ENCODE measurements at places on chromosomes 13 and 19. TPM values are rescaled to one million over a fixed set of nuclear protein-coding genes. Genes with fewer than 3 reads are reported as not detected.

DNA sequence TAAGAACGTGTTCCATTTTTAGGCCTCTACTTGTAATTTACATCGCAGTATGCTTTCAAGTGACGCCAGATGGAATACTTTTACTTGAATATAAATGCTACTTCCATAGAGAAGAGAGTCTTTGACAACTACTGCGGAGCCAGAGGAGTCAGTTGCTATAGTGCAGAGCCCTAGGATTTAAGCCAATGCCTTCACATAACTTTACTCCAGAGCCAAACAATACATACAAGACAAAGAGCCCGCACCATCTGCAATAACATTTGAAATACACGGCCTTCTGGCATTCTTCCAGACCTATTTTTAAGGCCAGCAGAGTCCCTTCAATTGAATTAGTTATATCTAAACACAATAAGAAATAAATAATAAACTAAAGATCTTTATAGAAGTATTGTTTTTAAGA lies 59.4 kb downstream of the XPO4 start:
- no peak for DNase-seq

- no peak for DNase-seq
Observed at GRCh38 chr13:71842003-71842402, 25.0 kb downstream of the DACH1 start.

DNA sequence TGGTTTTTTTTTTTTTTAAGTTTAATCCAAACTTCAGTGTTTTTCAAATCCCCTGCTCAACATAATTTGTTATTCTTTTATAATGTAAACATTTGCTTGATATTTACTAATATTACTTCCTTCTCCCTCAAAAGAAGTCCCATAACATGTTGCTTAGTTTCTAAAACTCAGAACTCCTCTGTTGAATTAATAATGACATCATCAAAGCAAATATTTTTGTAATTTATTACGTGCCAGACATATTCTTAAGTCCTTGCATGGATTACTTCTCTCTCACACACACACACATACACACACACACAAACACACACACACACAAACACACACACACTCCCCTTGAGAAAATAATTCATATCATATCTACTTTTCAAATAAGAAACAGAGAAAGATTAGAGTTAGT lies 1432.3 kb upstream of the SPRY2 start:
- no peak for DNase-seq

IGSF23 gene
- not detected for polyA plus RNA-seq

DNA sequence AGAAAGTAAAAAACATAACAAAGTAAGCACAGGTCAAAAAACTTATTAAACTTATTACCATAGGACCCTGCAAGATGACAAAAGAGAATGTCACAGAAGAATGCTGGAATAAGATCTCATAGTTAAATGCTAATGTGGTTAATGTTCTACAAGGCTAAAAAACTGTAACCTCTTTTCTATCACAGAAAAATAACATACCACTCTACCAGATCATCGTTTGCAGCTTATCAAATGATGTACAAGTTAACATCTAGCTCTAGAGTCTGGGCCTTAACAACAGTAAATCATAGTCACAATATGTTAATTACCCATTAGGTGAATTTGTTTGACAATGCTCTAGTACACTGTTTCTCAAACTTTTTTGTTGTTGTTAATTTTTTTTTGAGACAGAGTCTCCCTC lies 53.0 kb downstream of the NUFIP1 start:
- DNase-seq: no peak

DNA sequence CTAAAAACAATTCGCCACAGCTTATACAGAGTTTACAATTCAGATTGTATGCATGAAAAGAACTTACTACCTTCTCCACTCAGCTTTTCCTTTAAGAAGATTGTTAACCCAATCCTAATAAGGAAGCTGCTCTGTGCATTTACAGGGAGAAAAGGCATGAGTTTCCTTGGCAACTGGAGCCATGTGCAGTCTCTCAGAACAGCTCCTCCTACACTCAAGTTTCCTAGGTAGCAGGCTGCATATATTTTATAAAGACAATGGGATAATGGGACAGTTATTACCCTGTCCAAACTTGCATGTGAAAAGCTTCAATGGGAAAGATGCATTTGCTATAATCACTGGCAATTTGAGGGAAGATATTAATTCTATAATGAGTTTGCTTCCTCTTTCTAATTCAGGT lies 125.5 kb upstream of the TRPC4 start:
- no peak for DNase-seq

KLK8 gene
- polyA plus RNA-seq: not detected

DNA sequence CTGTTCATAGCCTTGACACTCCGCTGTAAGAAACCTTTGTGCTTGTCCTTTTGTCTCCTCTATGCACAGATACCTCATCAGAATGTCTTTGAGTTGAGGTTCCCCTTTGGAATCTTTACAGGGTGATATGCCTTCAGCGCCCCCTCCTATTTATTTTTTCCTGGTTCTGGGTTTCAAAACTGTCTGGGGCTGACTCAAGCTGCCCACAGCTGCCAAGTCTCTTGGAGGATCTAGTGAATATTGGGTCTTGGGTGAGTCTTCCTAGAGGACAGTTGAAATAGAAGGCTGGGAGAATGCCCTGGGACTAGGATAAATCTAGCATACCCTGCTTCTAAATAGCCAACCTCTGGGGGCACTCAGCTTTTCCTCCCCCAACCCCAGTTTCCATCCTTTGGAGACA lies 930 bp downstream of the ZNF136 start:
- no peak for DNase-seq

DNA sequence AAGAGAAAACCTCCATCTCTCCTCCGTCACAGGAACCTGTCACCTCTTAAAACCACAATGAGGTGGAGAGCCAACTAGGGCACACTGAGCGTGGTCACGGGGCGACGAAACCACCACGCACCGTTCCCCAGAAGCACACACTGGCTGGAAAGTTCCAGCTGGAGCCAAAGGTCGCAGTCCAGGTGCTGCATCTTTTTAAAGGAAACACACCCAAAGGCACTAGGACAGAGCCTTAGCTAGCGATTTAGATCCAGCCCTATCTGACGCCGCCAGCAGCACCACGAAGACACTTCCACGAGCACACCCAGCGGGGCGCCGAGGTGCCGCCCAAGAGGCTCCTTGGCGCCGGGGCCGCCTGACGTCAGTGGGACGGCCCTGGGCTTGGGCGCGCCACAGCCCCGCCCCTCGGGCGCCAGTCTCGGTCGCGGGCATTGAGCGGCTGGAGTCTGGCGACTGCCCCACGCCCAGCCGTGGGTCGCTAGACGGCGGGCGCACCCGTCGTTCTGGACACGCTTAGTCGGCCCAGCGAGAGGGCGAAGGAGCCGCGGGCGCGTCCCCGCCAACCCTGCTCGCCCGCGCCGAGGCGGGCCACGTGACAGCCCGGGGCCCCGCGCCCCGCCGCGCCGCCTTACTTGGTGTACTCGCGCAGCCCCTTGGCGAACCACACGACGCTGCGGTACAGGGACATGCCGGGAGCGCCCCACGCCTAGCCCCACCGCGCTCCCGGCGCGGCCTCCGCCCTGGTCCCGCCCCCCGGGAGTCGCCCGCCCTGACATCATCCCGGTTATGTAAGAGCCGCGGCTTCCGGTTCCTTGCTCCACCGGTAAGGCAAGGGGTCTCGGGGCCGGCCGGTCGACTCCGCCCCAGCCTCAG lies at the start of gene DHRS12:
Gene DHRS12 (minus strand): TSS at position 742 of the 873 bp plus-strand sequence. CDS start 4,504 bp downstream, outside the sequence.
- peak; percentile 94 for DNase-seq

DNA sequence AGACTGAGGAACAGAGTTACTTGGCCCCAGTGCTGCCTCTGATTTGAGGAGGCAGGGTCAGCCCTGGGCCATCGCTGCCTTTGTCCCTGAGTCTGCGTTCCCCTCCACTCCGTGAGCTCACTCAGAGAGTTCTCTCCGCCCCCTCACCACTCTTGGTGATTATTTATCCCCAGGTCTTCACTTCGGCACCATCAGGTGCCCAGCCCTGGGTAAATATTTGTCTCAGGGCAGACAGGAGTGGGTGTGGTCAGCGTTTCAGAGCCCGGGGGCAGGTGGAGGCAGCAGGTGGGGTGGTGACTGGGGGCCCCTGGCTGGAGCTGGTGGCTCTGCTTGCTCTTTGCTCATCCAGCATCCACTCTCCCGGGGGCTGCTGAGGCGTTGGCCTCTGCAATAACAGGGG lies 20.6 kb downstream of the PPP1R37 start:
- no peak for DNase-seq

DNA sequence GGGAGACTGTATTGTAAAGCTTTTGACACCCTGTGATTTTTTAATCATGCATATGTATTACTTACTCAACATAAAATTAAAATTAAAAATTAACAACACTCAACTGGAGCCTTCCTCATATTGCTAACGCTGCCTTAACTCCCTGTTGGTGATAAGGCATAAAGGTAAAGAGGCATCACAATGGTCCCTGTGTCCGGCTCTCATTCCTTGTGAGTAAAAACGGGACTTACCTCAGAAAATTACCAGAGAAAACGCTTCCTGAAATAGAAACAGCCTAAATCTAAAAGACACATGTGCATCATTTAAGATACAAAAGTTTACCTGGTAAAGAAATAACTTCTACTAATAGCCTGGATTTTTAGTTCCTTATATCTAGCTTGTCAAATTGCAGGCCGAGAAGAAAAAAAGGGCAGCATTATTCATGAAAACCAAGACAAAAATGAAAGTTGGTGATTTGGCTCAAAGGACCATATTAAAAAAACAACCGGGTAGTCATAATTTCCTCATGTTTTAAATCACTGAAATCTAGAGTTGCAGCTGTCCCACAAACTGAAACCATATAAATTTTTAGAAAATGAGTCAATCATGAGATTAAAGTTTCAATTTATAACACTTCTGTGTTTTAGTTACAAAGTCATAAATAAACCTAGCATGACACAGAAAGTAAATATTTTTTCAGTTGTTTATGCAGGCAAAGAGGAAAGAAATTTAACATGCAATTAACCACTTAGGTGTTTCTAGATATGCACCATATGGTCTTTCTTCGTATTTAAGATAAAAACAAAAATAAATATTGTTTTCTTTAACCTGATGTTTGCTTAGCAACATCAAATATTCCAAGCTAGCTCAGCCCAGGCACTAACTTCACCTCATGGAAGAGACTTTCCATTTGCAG lies 94.7 kb downstream of the MIPEP start:
- no peak for DNase-seq

MATK gene
- 0.25 TPM for polyA plus RNA-seq

CCDC70 gene
- not detected for polyA plus RNA-seq

GRCh38 chr13:74250738-74251190 lies 116.6 kb upstream of the KLF12 start:
- no peak for DNase-seq

SIGLEC12 gene
- not detected for polyA plus RNA-seq

- no peak for DNase-seq
Observed at GRCh38 chr19:19544257-19544953, 6.3 kb downstream of the CILP2 start.

DNA sequence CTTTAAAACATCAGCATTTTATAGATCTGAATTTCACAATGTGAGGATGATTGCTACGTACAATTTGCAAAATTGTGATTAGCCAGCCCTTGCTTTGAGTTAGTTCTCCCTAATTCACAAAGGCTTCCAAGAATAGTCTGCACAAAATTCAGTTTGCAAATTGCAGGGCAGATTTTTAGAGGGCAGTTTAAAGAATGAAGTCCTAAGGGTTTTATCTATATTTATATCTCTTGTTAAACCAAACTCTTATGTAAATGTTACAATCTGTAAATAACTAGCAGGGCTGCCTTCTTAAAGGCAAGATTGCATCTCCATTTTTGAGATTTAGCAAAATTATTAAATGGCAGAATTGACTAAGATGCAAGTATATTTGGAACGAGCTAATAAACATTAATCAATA lies 52.8 kb upstream of the ZNF536 start:
- DNase-seq: no peak

C1QTNF9B gene
- 0.11 TPM for polyA plus RNA-seq

KLC3 gene
- polyA plus RNA-seq: not detected

GRCh38 chr19:9309974-9310446 lies 372 bp upstream of the ZNF699 start:
- peak; percentile 96 for DNase-seq

Data from ovary (tissue), 10 donors.